ENCODE measurements at places on chromosomes 13 and 19.

DNA sequence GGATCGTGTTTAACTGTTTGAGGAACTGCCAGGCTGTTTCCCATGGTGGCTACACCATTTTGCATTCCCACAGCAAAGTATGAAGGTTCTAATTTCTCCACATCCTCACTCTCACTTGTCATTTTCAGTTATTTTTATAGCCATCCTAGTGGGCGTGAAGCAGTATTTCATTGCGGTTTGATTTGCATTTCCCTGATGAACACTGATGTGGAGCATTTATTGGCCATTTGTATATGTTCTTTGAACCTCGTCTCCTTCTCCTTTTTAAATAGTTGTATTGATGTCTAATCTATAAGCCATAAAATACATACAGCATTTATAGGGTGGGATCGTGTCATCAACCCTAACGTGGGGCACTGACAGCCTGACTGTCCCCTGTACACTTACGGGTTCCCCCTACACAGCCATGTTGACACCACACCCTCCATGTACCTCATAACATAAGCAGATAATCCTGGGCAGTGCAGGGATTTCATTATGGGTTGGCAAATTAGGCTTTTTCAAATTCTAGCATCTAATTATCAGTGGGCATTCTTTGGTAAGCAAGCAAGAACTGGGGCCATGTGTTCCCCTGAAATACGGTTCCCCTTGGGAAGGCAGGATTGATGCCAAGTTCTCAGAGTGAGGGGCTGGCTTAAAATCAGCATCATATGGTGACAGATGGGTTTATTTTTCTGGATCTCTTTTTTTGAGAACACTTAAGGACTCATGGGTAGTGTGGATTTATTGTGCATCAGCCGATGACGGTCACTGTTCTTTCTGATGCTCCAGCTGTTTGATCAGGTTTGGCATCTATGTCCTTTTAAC lies 11.6 kb upstream of the ZBTB45 start:
- no peak for DNase-seq

DNA sequence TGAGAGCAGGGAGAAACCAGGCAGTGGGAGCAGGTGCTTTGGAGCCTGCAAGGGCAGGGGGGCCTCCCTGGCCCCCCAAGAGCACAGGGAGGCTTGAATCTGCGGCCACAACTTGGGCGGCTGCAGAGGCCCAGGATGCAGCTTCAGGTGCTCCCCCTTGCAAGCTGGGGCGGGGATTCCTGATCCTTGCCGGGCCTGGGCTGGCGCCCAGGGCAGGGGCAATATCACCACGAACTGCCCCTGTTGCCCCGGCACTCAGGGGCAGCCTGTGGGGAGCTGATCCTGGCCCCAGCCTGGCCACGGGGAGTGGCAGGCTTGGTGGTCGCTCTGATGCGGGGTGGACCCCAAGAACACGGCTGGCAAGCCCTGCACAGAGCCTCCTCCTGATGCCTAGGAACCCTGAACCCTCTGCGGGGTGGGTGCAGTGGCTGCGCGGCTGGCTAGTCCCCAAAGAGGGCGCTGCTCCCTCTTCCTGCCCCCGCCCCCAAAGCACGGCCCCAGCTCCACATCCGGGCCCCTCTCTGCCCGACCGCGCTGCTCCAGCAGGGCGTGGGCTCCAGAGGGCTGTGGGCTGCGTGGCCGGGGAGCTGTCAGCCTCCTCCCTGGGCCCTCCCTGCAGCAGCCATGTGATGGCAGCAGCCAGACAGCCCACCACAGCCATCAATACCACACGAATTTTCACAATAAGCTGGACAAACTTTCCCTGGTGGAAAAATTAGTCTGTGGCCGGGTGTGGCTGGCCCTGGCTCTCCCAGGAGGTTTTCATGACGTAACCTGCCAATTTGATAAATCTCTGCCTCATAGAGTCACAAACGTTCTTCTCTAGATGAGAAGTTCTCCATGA lies 21.0 kb downstream of the TNFSF9 start:
- no peak for DNase-seq

GRCh38 chr13:40236566-40237168 lies 429.8 kb downstream of the FOXO1 start:
- DNase-seq = no peak

DNA sequence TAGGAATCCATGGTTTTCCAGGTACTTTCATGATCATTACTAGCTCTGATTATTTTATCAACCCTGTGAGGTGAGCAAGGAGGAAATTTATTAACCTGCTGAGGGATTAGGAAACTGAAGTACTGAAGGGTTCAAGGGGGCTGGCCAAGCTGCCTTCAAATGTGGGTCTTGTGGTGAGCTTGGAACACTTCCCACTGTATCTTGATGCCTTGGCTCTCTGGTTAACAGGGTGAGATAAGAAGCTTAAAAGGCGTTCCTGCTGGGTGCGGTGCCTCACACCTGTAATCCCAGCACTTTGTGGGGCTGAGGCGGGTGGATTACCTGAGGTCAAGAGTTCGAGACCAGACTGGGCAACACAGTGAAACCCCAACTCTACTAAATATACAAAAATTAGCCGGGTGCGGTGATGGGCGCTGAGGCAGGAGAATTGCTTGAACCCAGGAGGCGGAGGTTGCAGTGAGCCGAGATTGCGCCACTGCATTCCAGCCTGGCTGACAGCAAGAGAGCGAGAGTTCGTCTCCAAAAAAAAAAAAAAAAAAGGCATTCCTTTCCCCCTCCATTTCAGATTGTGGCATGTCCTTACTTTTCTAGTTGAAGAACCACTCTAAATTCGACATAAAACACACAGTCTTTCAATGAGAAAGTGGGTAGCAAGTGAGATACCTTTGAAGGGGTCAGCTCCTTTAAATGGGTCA lies 70.2 kb downstream of the KLF2 start:
- no peak for DNase-seq

- DNase-seq = no peak
Observed at GRCh38 chr13:28493740-28494503, 1.0 kb downstream of the FLT1 start.

- no peak for DNase-seq
Observed at GRCh38 chr19:39590265-39590664, 12.1 kb upstream of the LGALS13 start.

GRCh38 chr13:111099290-111099689 lies 15.8 kb upstream of the ARHGEF7 start:
- DNase-seq = no peak

DNA sequence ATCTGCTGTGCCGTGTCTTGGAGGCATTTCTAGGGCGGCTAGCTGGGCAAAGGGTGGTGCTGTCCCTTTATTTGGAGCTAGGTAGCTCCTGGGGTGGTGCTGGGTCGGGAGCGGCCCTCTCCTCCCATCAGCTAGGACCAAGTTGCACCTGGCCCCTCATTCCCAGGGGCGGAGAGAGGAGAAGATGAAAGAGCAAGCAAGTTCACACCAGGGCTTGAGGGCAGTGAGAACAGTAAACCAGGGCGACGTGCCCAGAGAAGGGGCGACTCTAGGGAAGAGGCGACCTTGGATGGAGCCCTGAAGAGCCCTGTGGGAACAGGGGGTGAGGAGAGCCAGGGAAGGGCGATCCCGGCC lies 17.0 kb upstream of the KCNN1 start:
- DNase-seq = no peak

- peak; percentile 91 for DNase-seq
Observed at GRCh38 chr19:11422163-11423065, 3.3 kb upstream of the RGL3 start.

- DNase-seq = no peak
Observed at GRCh38 chr19:37778613-37779126, 716 bp downstream of the ZNF573 start.

- DNase-seq = no peak
Observed at GRCh38 chr19:51399231-51399630, 8.8 kb upstream of the C19orf84 start.

DNA sequence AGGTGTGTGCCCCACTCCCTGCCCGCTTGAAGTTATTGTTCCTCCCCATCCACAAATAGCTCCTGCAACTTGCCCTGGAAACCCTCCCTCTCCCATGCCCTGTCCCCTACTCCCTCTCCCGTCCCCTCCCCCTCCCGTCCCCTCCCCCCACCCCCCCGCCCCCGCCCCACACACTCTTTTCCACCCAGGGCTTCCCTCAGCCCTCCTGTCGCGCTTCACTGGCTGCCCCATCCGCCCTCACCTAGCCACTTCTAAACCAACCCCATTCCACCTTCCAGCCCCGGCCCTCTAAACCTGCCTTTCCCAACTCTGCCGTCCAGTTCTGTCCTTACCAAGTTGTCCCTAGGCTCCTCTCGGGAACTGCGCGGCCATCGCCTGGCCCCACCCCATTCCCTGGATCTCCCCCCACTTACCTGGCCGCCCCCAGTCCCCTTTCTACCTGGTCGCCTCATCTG lies 993 bp downstream of the RGL3 start:
- DNase-seq = no peak

DNA sequence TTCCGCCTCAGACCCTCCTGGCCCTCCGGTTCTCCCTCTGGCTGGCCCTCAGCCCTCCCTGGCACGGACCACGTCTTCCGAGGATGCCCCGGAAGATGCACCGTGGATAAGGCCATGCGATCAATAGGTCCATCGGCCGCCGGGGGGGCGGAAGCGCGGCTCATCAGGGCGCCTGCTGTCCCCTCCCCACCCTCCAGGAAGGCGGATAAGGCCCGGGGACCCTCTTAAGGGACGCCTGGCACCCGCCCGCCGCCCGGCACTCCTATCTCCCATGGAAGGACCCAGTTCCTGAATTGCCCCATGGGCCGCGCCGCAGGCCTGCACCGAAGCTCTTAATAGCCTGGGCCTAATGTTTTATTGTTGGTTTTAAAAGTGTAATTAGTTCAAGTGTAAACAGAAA lies 46.2 kb upstream of the TCF3 start:
- DNase-seq = no peak

GRCh38 chr13:20404488-20405222 lies 121.0 kb downstream of the CRYL1 start:
- no peak for DNase-seq

DNA sequence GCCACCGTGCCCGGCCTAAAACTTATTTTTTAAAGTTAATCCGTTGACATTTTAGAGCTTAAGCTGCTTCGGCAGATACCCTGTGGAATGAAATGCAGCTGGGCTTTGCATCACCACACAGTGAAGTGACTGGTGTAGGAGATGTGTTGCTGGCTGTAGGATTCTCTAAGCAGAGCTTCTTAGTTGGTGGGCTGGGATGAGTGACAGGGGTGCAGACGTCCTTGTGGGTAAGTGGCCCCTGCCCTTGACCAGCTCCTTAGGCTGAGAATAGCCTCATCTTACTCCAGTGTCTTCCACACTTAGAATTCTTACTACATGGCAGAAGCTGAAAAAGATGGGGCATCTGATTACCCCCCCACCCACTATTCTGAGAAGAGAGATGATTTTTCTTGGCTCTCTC lies 11.6 kb downstream of the GATAD2A start:
- no peak for DNase-seq

Data from keratinocyte (primary cell).